ENCODE measurements at places on chromosomes 6 and 20.

GRCh38 chr6:81067057-81067456, 685.4 kb downstream of the TENT5A start:
- no peak for DNase-seq

- no peak for DNase-seq
Measured at GRCh38 chr6:12886961-12887775, 170.6 kb downstream of the PHACTR1 start.

GRCh38 chr6:113381959-113382358, 475.2 kb upstream of the MARCKS start:
- DNase-seq = no peak

GRCh38 chr6:116371120-116371917, 572 bp downstream of the DSE start:
- DNase-seq = peak; percentile 45

DNA sequence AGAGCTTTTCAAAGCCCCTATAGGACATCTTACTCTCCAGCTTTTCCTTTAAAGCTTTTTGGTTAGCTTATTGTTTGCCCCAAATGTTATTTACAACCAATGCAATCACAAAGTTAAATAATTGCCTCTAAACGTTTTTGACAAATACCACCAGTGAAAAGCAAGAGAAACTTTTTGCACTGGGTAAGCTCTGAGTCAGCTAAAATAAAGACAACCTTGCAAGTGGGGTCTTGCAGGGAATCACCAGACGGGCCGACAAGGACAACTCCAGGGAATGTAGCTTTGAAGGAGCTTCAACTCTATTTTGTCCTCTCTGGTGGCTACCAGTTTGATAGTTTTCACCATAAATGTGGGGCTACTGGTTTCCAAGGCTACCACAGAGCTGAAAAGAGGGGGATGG, 14.7 kb upstream of the PSMF1 start:
- no peak for DNase-seq

- no peak for DNase-seq
Measured at GRCh38 chr6:122098201-122098678, 301.2 kb upstream of the HSF2 start.

DNA sequence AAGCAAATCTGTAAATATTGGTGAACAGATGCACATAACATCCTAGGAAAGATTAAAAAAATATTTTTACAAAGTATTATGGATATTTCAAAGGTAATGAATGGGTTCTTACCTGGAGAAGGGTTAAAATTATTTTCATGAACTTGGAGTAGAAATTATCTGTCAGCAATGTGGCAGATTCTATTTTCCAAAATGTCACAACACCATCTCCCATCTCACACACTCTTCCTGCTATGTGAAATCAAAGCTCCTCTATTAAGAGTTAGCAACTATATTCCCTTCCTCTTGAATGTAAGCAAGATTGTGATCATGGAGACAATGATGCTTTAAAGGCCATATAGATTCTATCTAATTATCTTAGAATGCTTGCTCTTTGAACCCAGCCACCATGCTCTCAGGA, 304.5 kb downstream of the EYS start:
- no peak for DNase-seq

GRCh38 chr20:38872491-38873049, 53.6 kb upstream of the FAM83D start:
- DNase-seq = no peak

GRCh38 chr6:50990750-50991446, 172.2 kb downstream of the TFAP2B start:
- DNase-seq = no peak

GRCh38 chr6:169155481-169155880, 98.2 kb downstream of the THBS2 start:
- DNase-seq = peak; percentile 13

- no peak for DNase-seq
Measured at GRCh38 chr6:33452496-33452895, 1.9 kb upstream of the ZBTB9 start.

DNA sequence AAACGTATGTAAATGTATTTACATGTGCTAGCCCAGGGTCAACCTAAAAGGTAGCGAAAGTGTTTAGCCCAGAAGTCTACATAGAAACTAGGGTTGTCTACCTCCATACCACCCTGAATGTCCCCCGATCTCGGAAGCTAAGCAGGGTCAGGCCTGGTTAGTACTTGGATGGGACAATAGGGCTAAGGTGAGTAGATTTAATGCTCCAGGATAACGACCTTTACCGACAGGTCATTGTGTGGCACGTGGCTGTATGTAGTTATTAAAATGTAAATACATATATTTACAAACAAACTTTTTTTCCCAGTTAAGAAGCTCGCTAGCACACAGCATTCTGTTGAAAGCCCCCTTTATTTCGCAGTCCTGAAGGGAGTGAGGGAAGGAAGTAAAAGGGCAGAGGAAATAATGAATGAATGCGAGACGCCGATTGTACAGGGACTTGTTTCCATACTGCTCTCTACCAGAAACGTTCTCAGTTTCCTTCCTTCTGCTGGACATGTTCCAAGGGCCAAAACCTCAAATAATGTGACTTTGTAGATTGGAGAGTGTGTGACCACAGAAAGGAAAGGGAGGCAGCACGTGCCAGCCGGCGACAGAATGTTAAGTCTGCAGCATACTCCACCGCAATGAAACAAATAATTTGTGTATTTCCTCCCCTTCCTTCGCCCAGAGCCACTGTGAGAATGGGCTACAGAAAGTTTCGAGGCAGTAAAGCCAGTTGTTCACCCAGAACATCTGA, 612 bp downstream of the ADAT2 start:
- DNase-seq = peak; percentile 57

GRCh38 chr20:24799971-24800580, 149.0 kb upstream of the CST7 start:
- DNase-seq = no peak

DNA sequence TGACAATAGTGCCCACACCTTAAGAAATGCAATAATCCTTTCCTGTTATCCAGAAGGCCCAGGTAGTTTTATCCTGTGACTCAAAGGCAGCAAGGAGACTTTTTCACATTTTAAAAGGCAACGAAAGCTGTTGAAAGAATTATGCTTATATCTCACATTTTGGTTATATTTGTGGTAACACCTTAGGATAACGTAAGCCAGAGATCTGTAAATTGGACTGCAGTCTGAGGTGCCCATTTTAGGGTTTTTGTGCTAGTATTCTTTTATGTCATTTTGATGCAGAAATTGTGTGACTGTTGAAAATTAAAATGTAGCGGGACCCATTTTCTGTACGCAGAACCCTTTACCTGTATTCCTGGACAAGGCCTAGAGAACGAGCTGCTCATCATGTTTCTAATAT, 24.3 kb upstream of the MTHFD1L start:
- DNase-seq = no peak

GRCh38 chr6:163711615-163712565, 297.4 kb downstream of the QKI start:
- no peak for DNase-seq

DNA sequence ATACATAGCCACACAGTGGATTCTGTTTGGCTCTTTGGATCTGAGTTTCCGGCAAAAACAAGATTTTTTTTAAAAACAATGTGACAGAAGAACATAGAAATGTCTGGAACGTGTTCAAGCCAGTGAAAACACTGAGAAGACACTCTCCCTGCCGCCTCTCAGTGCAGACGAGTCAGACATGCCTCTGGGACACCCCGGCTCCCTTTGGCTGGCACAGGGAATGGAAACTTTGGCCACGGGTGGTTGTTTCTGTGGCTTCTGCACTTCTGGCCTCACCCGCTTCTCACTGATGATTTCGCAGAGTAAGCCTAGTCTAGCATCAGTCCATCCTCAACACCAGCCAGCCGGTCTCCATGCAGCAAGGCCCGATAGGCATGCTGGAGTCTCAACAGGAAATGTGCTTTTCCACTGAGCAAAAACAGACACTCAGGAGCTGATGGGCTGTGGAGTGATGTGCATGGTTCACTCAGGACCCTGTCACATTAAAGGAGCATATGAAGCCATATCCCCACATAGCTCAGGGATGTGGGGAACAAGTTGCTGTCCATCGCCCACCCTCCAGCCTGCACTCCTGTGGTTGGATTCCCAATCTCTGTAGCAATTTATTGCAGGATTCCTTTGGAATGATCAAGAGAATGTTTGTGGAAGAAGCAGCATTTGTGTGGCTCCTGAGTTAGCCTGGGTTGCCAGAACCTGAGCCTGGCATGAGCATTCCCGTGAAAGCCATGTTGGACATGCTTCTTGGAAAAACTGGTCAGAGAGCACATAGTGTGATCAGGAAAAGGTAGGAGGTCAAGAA, 262.0 kb upstream of the RIN2 start:
- DNase-seq = no peak

DNA sequence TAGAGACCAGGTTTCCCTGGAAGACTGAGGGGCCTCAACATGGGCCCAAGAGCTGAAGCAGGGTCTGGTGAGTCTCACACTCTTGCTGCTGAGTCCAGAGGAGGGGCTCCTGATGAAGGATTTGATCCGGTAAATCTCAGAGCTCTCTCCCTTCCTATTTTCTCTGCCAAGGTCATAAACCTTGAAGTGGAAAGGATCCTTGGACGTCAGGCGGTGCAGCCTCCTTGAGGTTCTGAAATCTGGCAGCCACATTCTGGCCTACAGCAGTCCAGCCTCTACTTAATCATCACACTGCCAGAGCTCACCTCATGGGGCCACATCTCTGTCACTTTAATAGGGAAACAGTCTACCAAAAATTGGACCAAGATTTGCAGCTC, 24.0 kb downstream of the ACSS1 start:
- DNase-seq = no peak

DNA sequence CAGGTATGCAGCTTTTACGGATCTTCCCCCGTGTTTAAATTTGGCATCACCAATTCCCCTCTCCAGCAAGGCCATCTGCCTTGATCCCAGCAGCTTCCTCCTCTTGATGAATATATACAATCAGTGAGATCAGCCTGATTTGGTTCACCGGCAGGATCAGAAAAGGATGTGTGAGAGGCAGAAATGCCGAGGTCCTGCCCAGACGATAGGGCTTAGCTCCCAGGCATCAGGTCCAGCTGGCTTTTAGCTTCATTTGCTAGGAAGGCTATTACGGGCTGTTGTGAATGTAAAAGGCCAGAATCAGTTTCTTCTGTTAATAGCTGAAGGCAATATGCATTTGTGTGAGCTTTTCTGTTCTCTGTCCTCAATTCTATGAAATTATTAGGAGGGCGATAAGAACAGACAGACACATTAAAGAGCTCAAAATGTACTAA, 372.8 kb downstream of the BTBD9 start:
- DNase-seq = no peak

DNA sequence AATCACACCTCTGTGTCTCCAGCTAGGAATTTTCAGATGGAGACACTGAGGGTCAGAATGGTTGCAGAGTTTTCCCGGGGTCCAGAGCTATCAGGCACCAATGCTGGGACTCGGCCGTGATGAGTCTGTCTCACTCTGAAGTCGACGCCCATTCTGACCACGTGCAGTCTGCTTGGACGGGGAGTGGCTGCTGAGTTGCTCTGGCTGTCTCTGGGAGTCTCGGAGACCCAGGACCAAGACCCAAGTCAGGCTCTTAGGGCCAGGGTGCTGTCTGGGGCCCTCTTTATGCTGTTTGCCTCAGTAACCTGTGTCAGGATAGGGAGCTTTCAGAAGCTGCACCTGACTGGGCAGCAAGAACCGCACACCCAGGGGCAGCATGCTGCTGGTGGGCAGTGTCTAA, 4.6 kb downstream of the IP6K3 start:
- no peak for DNase-seq

GRCh38 chr6:128532827-128533226, 12.4 kb upstream of the PTPRK start:
- DNase-seq = no peak

- DNase-seq = no peak
Measured at GRCh38 chr20:25254986-25255680, 7.2 kb downstream of the PYGB start.

DNA sequence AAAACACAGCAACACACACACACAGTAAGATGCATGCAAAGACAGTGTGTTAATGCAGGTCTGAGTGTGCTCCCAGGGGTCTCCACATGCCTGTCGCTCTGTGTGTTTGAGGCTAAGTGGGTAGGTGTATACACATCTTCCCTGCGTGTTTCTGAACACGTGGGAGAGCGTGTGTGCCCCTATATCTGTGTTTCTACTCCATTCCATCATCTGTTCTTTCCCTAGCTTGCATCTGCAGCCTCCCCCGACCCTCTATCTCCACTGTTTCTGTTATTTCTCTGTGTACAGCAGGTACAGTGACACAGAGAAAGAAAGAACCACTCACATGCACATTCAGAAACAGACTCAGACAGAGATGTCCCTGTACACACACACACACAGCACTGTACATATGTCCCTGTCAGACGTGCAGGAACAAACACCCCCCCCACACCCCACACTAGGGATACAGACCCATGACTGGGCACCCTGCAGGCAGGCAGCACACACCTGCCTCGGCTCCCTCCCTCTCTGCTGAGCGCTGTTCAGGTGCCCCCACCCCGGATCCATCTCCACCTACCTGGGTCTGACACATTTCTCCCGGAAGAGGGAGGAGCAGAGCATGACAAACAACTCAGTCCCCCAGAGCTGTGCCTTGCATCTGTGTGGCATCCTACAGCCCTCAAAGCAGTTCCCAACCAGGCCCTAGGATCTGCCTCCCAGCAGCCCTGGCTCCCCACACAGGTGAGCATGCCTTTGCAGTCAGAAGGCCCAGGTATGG, 27.6 kb downstream of the KCNK15 start:
- DNase-seq = no peak

DNA sequence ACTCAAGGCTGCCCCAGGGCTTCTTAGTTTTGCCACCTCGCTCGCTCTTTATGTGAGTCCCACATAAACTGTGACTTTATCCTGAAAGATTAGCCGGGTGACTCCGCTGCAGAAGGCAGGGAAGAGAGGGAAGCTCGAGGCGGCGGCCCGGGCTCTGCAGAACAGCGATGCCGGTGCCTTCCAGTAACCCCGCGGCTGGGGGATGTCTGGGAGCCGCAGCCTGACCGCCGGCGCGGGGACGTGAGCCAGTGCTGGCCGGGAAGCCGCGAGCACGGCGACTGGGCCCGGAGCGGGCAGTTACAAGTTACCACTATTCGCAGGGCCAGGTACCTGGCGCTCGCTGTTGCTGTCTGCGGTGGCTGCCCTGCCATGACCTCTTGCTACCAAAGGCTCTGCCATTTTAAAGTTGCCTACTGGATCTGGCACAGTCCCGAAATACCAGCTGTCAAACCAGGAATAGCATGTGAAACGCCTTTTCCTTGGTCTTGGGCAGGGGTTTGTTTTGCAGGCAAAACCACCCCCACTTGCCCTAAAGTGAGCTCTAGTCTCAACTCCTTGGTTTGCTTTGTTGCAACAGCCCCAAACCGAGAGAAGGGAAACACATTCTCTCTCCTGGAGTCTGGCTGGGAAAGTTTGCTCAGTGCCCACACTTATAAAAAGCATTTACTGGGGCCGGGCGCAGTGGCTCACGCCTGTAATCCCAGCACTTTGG, 124.0 kb upstream of the SLC2A12 start:
- DNase-seq = peak; percentile 59

- no peak for DNase-seq
Measured at GRCh38 chr6:138818496-138819194, 22.8 kb downstream of the ECT2L start.

- no peak for DNase-seq
Measured at GRCh38 chr6:28941684-28942448, 18.1 kb upstream of the TRIM27 start.

GRCh38 chr6:12927746-12928145, 211.2 kb downstream of the PHACTR1 start:
- no peak for DNase-seq

- peak; percentile 5 for DNase-seq
Measured at GRCh38 chr20:24604966-24605665, 135.7 kb downstream of the SYNDIG1 start.
